ENCODE measurements at places on chromosomes 12 and 14.

- DNase-seq = no peak
Observed at GRCh38 chr12:2940564-2940963, 18.6 kb upstream of the TEAD4 start.

- DNase-seq = no peak
Observed at GRCh38 chr12:90630006-90630405, 325.0 kb downstream of the CCER1 start.

GRCh38 chr12:18703911-18704310, 33.9 kb downstream of the PLCZ1 start:
- no peak for DNase-seq

GRCh38 chr14:34252227-34252626, 209.8 kb downstream of the SPTSSA start:
- no peak for DNase-seq

GRCh38 chr14:90355540-90356518, 24.1 kb upstream of the NRDE2 start:
- no peak for DNase-seq

Measured in T-helper 1 cell (primary cell).